NCI-H1092 (cell line): ENCODE measurements at places on chromosomes 1 and 21.

DNA sequence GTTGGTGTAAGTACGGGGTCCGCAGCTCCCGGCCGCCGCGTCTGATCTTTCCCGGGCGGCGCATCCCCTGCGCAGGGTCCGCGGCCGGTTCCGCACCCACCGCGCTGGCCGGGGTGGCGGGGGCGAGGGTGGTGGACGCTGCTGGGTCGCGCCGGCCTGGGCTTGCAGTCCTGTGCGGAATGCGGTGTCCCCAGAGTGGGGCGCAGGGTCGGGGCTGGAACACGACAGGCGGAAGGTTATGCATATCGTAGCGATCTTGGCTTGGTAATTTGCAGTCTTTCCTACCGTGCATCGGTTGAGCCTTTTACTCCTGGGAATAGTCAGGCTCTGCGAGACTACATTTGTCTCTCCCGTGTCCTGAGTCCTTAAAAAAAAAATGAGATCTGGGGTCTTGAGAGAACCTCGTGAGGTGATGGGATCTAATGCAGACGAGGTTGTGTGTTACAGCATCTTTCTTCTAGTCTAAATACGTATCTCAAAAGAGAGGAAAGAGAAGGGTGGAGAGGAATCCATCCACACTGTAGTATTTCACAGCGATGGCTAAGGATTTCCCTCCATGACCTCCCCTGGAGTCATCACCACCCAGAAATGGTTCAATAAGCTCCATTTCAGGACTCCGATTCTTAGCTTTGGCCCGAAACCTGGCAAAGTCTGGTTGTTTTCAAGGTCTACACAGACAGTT is 572 bp downstream of the ATP1B1 start:
- DNase-seq, result no peak

DNA sequence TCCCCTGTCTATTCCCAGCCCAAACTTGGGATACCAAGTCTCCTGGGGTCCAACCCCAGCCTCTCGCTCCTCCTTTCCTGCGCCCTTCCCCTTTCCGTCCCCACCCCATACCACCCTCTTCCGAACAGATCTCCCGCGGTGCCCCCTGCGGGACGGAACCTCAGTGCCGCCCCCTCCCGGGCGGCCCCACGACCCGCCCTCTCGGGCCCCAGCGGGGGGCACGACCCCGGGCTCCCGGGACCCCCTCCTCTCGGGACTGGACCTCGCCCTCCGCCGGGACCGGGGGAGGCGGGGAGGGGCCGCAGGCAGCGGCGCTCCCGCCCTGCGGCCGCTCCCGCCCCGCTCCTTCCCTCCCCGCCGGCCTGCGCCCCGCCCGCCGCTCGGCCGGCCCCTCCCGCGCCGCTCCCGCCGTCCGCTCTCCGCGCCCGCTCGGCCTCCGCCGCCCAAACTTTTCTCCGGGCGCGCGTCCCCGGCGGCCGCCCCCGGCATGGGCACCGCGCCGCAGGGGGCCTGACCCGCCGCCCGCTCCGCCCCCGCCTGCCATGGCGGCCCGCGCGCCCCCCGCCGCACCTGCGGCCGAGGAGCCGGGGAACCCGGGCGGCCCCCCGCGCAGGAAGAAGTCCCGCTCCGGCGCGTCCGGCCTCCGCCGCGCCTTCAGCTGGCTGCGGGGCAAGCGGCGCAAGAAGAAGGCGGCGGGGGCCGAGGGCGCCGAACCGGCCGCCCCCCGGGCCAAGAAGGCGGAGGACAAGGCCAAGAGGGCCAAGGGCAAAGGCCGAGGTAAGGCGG is 39.0 kb upstream of the SYNC start:
- DNase-seq, result no peak

GRCh38 chr1:201772178-201772577 is 56.8 kb upstream of the IPO9 start:
- no peak for DNase-seq

GRCh38 chr21:32844653-32845436 is 73.3 kb upstream of the PAXBP1 start:
- DNase-seq, result no peak

DNA sequence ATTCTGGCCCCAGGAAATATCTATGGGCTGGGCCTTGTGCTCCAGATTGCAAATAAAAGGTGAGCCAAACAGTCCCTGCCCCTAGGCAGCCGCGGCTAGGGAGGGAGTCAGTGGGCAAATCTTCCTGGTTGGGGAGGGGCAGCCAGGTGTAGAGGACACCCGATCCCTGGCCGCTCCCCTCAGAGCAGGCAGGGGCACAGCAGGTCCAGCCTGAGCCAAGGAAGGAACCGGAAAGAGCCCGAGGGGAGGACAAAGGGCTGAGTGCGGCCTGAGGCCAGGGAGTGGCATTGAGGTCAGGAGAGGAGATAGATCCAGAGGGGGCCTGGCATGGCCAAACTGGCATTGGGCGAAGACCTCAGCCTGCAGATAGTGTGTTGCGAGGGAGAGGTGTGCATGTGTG is 36.6 kb upstream of the ARF1 start:
- no peak for DNase-seq

DNA sequence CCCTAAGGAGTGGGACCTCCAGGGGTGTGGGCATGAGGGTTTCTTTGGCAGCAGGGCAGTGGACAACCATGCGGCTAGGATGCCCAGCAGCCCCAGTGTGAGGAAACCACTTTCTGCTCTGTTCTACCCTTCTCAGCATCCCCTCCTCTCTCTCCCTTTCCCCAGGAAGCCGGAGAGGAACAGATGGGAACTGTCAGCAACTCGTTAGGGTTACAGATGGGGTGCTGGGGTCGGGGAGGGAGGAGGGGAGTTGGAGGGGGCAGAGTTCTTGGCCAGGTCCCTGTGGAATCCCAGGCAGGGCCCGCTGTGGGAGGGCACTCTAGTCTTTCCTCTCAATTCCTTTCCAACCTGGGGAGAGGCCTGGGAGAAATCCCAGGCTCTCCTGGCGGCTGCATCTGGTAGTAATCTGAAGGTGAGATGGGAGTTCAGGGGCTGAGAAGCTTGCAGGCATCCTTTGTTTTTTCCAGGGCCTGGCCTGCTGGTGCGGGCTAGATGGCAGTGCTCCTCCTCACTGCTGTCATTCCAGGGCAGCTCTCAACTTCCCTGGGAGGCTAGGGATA is 93.9 kb upstream of the CSF3R start:
- DNase-seq, result no peak

GRCh38 chr1:36968730-36969129 is 65.6 kb downstream of the GRIK3 start:
- peak; percentile 97 for DNase-seq

GRCh38 chr1:220089650-220090556 is at the start of gene BPNT1:
Gene BPNT1, minus strand, starts transcription at chr1:220089788. Its CDS starts 9,942 bp downstream, at chr1:220079846.
- peak; percentile 98 for DNase-seq

- DNase-seq, result no peak
Measured at GRCh38 chr1:198904321-198904720, 265.5 kb downstream of the PTPRC start.

- DNase-seq, result no peak
Measured at GRCh38 chr1:19478322-19478721, 7.0 kb downstream of the CAPZB start.
